ENCODE measurements at places on chromosomes 5 and 9. TPM values are rescaled to one million over a fixed set of nuclear protein-coding genes. Genes with fewer than 3 reads are reported as not detected.

- H3K4me1 ChIP-seq = peaks cover 2% of the 10 kb centered on the region
- DNase-seq = no peak
- no peak overlapping the region for H3K27ac ChIP-seq
- no peak overlapping the region for H3K4me3 ChIP-seq
- H3K36me3 ChIP-seq = no peaks in the 10 kb centered on the region
Observed at GRCh38 chr9:72949918-72950325, 2.9 kb downstream of the ALDH1A1 start.

Gene FOXD1
- not detected for total RNA-seq

Gene ARHGEF28
- total RNA-seq = 0.14 TPM

DNA sequence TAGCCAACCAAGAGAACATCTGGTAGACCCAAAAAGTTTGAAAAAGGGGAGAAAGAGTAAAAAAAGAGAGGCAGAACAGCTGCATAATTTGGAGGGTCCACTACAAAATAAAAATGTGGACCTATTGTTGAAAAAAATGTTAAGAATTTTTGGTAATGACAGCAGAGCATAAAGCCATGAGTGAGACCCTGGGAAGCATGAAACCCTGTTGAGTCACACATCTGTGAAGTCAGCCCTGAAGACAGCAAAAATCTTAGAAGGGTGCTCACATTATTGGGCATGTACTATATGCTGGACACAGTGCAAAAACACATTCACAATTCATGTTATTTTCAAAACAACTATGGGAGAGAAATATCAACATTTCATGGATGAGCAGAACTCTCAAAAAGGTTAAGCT is 56.4 kb upstream of the LIFR start:
- H3K4me3 ChIP-seq = no peak overlapping the region
- no peak overlapping the region for H3K27ac ChIP-seq
- no peaks in the 10 kb centered on the region for H3K4me1 ChIP-seq
- no peak for DNase-seq
- no peaks in the 10 kb centered on the region for H3K36me3 ChIP-seq

Gene COL5A1
- total RNA-seq = 0.86 TPM

DNA sequence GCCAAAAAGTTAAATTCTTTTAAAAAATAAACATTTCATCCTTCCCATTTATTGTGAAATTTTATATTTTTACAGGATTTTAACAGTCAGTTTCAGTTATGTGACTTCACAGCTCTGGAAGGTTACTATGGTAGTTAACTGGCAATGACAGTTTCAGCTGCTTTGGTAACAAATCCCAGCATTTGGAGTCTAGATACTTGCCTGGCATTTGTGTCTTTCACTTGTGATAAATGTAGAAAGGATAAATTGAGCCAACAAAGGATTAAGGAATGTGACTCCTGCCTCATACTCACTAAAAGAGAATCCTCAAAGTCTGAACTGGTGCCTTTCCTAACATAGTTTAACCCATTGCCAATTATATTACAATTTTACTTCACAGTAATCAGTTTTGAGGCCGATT is 315.5 kb downstream of the FER start:
- H3K27ac ChIP-seq = no peak overlapping the region
- H3K27me3 ChIP-seq = no peaks in the 10 kb centered on the region
- DNase-seq = no peak
- no peak overlapping the region for H3K4me3 ChIP-seq
- H3K36me3 ChIP-seq = no peaks in the 10 kb centered on the region
- no peaks in the 10 kb centered on the region for H3K4me1 ChIP-seq

DNA sequence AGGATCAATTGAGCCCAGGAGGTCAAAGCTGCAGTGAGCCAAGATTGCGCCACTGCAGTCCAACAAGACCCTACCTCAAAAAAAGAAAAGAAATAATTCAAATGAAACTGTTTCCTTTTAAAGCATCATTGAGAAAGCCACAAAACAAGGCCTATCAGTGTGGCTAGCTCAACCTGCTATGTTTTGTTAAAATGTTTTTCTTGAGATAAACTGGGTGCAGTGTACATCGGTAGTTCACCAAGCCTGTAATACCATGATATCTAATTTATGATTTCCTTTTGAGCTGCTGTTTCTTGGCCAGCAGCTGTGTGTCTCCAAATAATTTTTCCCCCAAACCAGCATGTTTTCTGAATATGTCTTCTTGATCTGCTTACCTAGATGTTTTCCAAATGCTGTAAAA is 97.3 kb upstream of the GOLGA1 start:
- no peak for DNase-seq
- no peaks in the 10 kb centered on the region for H3K36me3 ChIP-seq
- H3K27me3 ChIP-seq = no peaks in the 10 kb centered on the region
- no peak overlapping the region for H3K4me3 ChIP-seq

DNA sequence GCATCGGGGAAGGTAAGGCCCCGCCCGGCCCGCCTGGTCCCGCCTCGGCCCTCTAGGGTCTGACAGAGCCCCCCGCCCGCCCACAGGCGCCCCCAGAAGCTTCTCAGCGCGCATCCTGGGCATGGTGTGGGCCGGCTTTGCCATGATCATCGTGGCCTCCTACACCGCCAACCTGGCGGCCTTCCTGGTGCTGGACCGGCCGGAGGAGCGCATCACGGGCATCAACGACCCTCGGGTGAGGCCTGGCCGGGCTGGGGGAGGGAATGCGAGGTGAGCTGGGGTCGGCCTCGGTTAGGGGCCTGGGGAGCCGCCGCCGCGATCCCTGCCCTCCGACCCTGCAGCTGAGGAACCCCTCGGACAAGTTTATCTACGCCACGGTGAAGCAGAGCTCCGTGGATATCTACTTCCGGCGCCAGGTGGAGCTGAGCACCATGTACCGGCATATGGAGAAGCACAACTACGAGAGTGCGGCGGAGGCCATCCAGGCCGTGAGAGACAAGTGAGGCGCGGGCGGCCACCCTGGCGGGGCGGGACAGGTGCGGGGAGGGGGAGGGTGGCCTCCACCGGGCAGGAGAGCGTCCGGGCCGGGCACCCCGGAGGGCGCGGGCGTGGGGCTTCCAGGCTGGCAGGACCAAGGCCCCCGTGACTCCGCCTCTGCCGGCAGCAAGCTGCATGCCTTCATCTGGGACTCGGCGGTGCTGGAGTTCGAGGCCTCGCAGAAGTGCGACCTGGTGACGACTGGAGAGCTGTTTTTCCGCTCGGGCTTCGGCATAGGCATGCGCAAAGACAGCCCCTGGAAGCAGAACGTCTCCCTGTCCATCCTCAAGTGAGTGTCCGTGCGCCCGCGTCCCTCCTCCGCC is 7.1 kb downstream of the LRRC26 start:
- no peak for DNase-seq
- no peaks in the 10 kb centered on the region for H3K36me3 ChIP-seq
- H3K4me3 ChIP-seq = no peak overlapping the region
- H3K27ac ChIP-seq = no peak overlapping the region
- H3K4me1 ChIP-seq = peaks cover 13% of the 10 kb centered on the region

- no peaks in the 10 kb centered on the region for H3K36me3 ChIP-seq
- H3K27ac ChIP-seq = no peak overlapping the region
- no peak for DNase-seq
- no peaks in the 10 kb centered on the region for H3K27me3 ChIP-seq
- no peak overlapping the region for H3K4me3 ChIP-seq
Observed at GRCh38 chr9:111566234-111566633, 33.2 kb downstream of the PTGR1 start.

- no peaks in the 10 kb centered on the region for H3K36me3 ChIP-seq
- H3K27ac ChIP-seq = no peak overlapping the region
- no peak for DNase-seq
Observed at GRCh38 chr5:4873652-4874051, 266.5 kb upstream of the ADAMTS16 start.

Data from activated naive CD8-positive, alpha-beta T cell treated with anti-CD3 and anti-CD28 coated beads, Interleukin-2, amount 10 ng/mL, durations not matched to agents 7 days and 5 days (primary cell).